ENCODE measurements at places on chromosomes 11 and 22.
A peak's percentile ranks its signal among the peaks of the same experiment; 100 is the strongest.

GRCh38 chr11:102274628-102275027 is 42.7 kb upstream of the BIRC3 start:
- DNase-seq = no peak

GRCh38 chr11:129739339-129739738 is 76.3 kb upstream of the TMEM45B start:
- no peak for DNase-seq

DNA sequence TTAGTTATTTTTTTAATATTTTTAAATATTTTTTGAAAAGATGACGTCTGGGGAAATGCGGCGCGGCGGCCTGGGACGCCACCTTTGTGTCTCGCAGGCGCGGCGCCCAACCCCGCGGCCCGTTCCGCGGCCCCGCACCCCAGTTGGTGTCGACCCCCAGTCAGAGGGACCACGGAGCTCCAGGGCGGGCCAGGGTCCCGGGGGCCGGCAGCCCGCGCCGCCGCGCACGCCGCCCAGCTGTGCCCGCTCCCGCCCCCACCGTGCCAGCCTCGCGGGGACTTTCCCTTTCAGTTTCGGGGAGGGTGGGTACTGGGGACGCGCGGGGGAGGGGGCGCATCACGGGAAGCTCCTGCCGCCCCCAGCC is 1.6 kb downstream of the CCND1 start:
- DNase-seq = no peak

DNA sequence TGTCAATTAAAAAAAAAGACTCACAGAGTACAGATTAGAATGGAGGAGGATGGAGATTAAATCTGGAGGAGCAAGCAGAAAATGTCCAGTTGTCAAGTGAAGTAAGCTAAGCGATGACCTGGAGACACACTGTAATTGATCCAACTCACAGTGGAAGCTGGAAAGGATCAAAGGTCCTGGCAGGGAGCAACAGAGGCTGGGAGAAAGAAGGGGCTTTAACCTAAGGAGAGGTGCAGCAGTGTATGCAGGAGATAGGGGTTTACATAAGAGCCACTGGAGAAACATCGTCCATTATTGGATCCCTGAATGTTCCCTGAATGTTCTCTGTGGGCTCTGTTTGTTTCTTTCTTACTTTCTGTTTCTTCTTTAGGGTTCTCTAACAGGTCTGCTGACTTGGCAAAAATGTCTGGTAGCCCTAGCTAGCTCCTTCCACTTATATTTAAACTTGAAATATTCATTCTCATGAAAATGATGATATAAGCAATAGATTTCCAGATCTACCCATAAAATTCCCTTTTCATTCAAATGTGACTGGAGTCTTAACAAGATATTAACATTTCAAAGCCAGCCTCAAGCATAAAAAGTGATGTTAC is 30.1 kb upstream of the CAT start:
- no peak for DNase-seq

- DNase-seq = no peak
Observed at GRCh38 chr11:107853070-107853469, 5.5 kb downstream of the SLC35F2 start.

DNA sequence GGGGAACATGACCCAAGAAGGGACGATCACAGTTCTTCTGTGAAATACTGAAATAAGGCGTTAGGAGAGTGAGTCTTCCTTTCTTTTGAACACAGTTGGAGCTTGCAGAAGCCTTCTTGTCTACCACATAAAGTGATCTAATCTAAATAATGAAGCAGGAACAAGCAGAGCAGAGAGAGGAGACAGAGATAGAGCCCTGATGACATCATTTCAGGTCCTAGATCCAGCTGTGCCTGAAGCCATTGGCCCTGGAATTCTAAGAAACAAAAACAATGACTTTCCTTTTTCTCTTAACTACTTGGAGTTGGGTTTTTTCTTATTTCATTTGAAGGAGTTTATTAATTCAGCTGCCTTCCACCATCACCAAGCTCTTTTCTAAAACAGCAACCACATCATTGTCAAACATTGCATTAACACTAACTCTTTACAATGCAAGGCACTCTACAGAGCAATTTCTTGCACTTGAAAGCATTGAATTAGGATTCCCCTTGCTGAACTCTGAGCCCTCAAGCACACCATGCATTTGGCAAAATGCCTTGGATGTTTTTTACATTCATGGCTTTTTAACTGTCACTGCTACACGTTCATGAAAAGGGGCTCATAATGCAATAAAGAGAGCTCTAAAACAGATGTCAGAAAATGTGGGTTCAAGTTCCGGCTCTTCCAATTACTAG is 117.2 kb upstream of the TIMP3 start:
- no peak for DNase-seq

- DNase-seq = no peak
Observed at GRCh38 chr11:78218707-78219492, 30.2 kb downstream of the USP35 start.

DNA sequence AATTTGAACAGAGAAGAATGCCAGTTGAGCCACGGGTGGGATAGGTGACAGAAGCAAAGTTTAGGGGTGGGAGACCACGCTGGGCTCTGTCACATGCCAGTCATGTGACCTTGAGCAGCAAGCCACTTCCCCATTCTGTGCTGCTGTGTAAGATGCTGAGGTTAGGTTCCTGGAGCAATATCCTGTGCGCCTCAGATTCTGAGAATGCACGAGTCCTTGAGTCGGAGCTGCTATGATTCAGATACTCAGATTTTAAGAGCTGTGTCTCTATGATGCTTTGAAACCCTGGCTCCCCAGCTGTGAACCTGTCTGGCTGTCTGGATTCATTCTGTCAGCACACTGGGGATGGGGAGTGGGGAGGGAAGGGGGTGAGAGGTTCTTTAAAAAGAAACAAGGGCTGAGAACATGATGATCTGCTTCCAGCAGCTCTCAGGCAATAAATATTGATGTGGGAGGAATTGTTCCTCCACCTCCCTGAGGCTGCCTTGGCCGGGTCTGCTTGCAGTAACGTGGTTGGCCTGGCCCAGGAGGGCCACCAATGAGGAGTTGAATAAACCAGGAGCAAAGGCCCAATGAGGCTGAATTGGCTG is 24.0 kb downstream of the SLCO2B1 start:
- DNase-seq = peak; percentile 60

DNA sequence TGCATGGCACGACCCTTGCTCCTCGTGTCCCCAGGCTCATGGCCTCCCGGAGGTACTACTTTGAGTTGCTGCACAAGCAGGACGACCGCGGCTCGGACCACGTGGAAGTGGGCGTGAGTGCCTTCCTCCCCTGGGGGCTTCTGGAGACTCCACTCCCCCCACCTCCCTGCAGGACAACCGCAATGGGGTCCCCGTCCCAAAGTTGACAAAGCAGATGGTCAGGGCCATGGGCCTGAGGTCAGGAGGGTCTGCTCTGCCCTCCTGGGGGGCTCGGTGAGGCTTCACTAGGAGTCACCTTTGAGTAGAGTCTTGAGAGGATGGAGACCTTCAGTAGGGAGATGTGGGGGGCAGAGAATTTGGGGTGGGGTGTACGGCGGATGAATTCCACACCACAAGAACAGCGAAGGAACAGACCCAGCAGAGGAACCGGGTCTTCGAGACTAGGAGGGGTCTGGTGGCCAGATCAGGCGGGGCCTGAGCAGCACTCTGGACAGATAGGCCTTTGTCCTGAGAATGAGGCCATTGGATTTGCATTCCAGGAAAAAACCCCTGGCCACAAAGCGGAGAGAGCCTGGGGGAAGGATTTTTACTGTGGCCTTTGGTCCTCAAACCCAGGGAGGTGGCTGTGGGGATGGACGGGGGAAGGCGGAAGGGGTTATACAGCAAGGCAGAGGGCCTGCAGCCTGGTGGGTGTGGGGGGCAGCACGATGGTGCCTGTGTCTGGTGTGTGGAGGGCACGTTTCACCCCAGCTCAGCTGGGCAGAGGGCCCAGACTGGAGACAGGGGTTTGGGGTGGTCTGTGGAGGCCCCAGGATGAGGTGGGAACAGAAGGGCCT is 4.6 kb downstream of the B4GALNT4 start:
- DNase-seq = no peak

DNA sequence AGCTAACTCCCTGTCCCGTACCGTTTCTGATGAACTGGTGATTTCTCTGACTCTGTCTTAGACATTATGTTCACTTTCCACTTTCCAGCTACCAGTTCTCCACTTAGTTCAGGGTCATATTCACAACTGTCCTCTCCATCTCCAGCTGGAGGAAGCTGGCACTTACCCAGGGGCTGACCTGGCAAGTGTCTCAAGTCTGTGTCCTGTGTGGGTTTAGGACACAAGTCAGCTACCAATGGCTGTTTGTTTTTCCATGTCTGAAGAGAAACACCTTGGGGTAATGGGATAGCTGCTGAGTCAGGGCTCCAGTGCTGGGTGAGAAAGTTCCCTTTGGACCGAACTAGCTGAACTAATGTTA is 134.4 kb downstream of the CSNK2A3 start:
- DNase-seq = no peak

GRCh38 chr22:32603651-32604540 is 129.3 kb downstream of the FBXO7 start:
- DNase-seq = no peak

GRCh38 chr22:27844656-27845591 is 43.4 kb upstream of the MN1 start:
- no peak for DNase-seq

GRCh38 chr22:45518580-45518991 is 15.9 kb downstream of the FBLN1 start:
- DNase-seq = no peak

GRCh38 chr11:103729617-103730016 is 306.8 kb upstream of the DDI1 start:
- DNase-seq = no peak

- DNase-seq = no peak
Observed at GRCh38 chr11:62918531-62918930, 2.6 kb downstream of the CHRM1 start.

DNA sequence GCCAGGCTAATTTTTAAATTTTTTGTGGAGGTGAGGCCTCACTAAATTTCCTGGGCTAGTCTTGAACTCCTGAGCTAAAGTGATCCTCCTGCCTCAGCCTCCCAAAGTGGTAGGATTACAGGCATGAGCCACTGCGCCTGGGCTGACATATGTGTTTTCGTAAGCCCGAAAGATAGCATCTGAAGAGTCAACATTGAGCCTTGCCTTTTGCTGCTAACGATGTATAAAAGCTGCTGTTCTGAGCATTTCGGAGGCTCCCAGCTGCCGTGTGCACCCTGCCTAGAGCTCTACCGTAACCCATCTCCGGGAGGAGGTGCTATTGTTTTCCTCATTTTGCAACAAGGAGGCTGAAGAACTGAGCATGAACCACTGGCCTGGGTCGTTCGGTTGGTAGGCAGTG is 18.1 kb upstream of the PPP6R3 start:
- no peak for DNase-seq

- no peak for DNase-seq
Observed at GRCh38 chr22:43491737-43492136, 79.9 kb downstream of the MPPED1 start.

DNA sequence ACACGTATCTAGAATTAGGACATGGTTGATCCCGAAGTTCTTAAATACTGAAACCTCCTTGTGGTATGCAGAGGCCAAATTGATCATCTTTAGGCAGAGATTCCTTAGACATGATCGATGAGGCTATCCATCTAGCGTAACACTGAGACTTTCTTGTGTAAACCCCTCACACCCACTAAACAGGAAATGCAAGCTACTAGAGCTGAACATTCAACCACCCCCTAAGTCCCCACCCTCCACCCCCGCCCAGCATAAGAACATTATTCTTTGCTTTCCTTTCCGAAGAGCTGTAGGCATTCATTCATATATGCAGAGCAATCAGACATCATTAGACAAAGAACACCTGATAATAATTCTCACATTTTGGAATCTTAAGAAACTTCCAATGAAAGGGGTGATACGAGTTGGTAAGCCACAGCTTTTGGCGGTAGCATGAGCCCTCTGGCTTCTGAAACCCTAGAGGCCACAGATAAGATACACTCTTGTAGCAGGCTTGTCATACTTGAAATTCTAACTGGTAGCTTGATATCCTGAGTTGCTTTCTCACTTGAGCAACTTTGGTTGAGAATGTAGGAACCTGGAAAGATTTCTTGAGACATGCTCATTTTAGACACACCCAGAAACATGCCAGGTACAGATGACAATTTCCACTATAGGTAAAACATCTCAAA is 42.2 kb downstream of the FLI1 start:
- DNase-seq = no peak

- peak; percentile 7 for DNase-seq
Observed at GRCh38 chr11:15195454-15196200, 80.9 kb downstream of the INSC start.

DNA sequence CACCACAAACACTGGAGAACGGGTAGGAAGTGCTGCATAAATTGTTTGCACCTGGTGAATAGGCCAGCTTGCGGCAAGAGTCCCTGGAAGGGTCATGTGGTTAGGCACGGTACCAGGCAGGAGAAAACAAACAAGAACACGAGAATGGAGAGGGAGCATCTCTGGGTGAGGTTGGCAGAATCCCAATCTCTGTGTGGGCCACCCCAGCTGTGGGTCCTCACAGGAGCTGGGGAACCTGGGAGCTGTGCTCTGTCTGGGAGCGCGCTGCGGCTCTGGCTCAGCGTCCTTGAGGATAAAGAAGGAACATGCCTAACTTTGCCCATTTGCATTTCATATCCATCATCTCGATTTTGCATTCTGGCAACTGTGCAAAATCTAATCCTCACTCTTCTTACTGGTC is 46.1 kb upstream of the JAM3 start:
- no peak for DNase-seq

DNA sequence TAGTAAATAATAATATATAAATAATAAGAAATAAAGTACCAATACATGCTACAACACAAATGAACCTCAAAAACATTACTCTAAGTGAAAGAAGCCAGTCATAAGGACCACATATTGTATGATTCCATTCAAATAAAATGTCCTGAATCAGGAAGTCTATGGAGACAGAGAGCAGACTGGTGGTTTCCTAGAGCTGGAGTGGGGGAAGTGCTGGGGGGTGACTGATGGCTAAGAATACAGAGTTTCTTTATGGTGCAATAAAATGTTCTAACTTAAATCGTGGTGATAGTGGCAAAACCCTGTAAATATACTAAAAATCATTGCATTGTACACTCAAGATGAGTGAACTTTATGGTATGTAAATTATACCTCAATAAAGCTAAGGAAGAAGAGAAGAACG is 376.5 kb downstream of the BUD13 start:
- DNase-seq = no peak

DNA sequence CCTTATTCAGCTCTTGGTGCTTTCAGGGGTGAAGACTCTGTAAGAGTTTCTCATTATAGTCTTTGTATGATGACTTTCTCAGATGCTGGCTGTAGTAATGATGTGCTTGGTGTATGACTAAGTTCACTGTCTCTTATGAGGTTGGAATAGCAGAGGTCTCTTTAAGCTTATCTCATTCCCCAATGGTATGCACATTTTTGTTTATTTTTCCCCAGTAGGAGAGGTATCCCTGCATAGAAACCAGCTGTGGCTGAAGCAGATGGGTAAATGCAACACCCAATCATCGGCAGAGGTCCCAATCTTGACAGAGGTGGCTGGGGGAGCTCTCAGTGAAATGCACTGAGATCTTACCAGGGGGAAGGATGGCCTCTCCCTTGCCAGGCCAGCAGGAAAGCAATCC is 34.6 kb downstream of the BBOX1 start:
- no peak for DNase-seq
